ENCODE measurements at places on chromosomes 3 and 15.
A peak's percentile ranks its signal among the peaks of the same experiment; 100 is the strongest.

DNA sequence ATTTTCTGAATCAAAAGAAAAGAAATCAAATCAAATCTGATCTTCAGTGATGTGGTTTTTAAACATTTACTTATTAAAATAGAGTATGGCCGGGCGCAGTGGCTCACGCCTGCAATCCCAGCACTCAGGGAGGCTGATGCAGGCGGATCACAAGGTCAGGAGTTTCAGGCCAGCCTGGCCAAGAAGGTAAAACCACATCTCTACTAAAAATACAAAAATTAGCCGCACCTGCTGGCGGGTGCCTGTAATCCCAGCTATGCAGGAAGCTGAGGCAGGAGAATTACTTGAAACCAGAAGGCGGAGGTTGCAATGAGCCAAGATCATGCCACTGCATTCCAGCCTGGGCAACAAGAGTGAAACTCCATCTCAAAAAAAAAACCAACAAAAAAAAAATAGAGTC, 169.1 kb downstream of the ULK4 start:
- no peak for DNase-seq

GRCh38 chr3:49422379-49423248, at the start of gene AMT:
AMT (minus strand) TSS chr3:49422473; CDS start chr3:49422450, 23 bp downstream.
- no peak for DNase-seq

DNA sequence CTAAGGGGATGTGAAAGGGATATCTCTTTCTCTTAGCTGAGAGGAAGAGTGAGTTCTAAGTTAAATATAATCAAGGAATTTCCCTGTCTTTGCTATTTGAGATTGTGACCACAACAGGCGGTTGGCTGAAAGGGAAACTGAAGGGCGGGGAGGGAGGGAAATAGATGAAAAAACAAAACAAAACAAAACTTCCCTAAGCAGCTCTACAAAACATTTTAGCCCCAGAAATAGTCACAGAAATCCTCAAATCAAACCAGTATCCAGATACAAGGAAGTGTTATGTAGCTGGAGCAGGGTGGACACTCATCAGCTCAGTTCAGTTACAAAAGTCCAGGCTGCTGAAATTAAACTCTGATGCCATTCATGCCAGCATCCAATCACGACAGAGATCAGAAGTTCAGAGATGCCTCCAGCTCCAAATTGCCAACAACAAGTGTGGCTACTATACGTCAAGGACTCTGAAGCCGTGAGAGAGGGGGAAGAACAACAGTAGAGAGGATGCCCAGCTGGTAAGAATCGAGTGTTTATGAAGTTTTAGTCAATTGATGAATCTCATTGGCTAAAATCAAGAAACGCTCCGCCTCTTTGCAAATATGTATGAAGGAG, 319 bp upstream of the TP63 start:
- DNase-seq: peak; percentile 53

DNA sequence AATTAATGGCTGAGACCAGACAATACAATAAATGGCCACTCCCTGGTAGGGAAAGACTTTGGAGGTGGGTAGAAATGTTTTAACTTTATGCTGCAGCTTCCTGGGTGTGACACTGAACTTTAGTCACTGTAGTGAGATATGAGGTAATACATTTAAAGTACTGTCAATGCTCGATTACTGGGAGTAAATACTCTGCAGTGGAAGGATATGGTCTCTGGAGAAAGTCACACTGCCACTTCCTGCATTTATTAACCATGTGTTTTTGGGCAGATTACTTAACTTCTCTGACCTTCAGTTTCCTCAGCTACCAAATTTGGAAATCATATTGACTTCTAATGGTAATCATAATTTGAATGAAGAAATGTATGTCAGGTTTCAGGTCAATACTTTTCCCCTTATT, 317.1 kb upstream of the TGFBR2 start:
- no peak for DNase-seq

- DNase-seq: no peak
Observed at GRCh38 chr3:115401851-115402501, 221.3 kb upstream of the GAP43 start.

DNA sequence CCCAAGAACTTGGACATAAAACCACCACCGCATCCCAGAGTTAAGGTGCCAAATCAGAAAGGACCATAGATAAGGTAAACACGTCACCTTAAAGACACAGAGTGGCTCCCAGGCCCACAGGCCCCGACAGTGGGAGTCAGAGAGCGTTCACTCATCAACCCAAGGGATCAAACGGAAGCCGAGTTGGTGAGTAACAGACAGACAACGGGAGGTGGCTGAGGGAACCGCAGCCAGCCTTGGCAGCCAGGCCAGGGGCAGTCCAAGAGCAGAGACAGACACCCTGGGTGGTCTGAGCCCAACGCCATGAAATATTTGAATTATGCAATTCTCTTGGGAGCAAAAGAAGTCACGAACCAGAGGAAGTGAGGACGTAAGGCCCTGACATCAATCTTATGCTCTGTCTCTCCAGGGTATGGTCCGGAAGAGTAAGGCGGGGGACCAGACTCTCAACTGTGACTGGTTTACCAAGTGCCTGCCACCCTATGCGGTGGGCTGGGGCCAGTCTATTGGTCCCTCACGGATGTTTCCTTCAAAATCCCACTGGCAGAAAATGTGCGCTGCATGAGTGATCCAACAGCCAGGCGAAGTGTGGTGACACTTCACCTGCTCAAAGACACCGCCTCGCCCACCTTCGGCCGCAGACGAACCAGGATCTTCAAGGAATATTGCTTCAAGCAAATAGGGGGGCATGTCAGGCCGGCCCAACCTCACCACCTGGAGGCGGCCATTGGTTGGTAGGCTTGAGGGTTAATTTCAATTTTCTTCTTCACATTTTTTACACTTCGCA, 34.3 kb downstream of the TMEM44 start:
- DNase-seq: no peak

- no peak for DNase-seq
Observed at GRCh38 chr3:69738315-69738714, 949 bp upstream of the MITF start.

- DNase-seq: no peak
Observed at GRCh38 chr3:37228749-37229148, 54.4 kb upstream of the LRRFIP2 start.

DNA sequence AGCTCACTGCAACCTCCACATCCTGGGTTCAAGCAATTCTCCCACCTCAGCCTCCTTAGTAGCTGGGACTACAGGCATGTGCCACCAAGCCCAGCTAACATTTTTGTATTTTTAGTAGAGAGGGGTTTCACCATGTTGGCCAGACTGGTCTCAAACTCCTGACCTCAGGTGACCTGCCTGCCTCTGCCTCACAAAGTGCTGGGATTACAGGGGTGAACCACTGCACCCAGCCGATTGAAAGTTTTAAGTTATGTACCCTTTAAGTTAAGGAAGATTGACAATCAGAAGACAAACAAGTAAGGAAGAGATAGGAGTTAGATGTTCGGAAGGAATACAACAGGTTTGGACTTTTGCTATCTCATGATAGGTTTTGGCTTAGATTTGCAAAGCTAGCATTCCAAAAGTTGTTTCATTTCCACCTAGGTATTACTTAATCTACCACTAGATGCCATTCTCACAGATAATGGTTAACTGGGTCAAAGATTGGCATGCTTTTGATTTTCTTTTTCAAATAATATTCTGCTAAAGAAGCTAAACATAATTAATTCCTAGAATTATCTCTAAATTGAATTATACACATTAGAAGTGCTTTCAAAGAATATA, 35.0 kb downstream of the GATM start:
- no peak for DNase-seq

- DNase-seq: no peak
Observed at GRCh38 chr3:186798239-186798874, 7.9 kb downstream of the RFC4 start.
